Thyroid gland (tissue), 4 donors: ENCODE measurements at places on chromosomes 7 and 10.
A peak's percentile ranks its signal among the peaks of the same experiment; 100 is the strongest.

DNA sequence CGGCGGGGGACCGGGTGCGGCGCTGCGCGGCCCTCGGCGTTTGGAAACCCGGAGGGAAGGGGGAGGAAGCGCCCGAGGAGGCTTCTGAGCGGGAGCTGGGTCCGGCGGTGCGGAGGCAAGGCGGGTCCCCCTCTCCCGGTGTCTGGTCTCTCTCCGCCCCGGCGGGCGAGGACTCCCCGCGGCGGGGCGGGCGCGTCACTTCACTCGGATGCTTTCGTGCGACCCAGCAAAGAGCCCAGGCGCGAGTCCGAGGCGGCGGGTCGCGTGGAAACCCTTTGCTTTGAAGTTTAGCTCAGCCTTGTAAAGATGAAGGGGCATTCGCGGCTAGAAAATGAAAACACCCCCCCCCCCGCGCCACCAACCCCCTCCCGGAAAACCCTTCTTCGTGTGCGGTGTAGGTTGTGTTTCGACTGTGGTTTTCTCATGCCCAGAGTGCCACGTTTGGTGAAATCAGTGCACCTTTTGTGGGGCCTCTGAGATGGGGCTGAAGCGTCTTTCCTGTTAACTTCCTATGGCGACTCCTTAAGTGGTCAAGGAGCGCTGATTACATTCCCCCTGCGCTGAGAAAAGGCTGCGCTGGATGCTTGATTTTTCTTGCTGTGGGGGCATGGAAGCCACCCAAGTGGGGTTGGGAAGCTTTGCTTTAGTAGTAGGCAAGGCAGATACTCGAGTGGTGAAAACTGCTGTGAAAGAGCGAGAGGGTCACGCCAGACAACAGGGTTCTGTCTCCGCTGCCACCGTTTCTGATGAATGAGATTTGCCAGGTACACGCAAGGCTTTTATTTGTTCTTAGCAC lies 876 bp downstream of the GNAI1 start:
- H3K27ac ChIP-seq, result peak overlapping the region; percentile 96
- H3K36me3 ChIP-seq, result no peaks in the 10 kb centered on the region

GRCh38 chr7:151782598-151783448 lies 94.1 kb downstream of the PRKAG2 start:
- no peak overlapping the region for H3K4me3 ChIP-seq
- no peaks in the 10 kb centered on the region for H3K4me1 ChIP-seq
- no peaks in the 10 kb centered on the region for H3K27me3 ChIP-seq
- H3K27ac ChIP-seq, result peak overlapping the region; percentile 1
- peak; percentile 84 for DNase-seq
- H3K36me3 ChIP-seq, result no peaks in the 10 kb centered on the region

DNA sequence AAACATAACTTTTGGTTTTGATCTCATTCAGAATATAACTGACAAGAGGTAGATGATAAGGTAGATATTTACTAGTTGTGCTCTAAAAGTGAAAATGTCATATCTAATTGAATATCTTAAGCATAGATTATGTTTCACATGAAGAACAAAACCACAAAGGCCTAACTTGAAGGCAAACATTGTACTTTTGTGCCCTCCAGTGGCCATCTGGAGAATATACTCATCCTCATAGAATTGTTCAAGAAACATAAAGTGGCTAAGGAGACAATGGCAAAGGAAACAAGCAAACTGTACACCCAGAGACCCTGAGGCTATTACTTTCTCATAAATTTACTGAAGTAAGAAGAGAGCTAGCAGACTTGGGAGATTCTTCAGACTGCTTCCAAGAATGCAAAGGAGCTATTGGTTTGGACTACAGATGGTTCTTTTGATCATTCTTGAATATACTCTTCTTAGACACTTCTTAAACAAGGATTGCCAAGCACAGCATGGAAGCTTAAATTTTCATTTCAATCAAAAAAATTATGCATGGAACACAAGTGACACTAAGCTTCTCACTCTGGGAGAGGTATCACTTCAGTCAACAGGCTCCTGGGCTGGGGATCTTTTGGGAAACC lies 98.2 kb upstream of the DKK1 start:
- DNase-seq, result peak; percentile 36
- no peak overlapping the region for H3K27ac ChIP-seq
- H3K36me3 ChIP-seq, result no peaks in the 10 kb centered on the region
- H3K4me3 ChIP-seq, result no peak overlapping the region

GRCh38 chr10:90286941-90287340 lies 570.9 kb downstream of the HTR7 start:
- no peak overlapping the region for H3K4me3 ChIP-seq
- DNase-seq, result no peak
- no peak overlapping the region for H3K27ac ChIP-seq
- no peaks in the 10 kb centered on the region for H3K27me3 ChIP-seq
- H3K36me3 ChIP-seq, result no peaks in the 10 kb centered on the region

- no peak overlapping the region for H3K27ac ChIP-seq
- no peaks in the 10 kb centered on the region for H3K27me3 ChIP-seq
- no peak overlapping the region for H3K4me3 ChIP-seq
- H3K36me3 ChIP-seq, result no peaks in the 10 kb centered on the region
These were observed 113.3 kb downstream of the FANK1 start for GRCh38 chr10:126009650-126010049.

GRCh38 chr10:69837261-69837660 lies 35.6 kb downstream of the COL13A1 start:
- H3K27ac ChIP-seq, result no peak overlapping the region
- H3K36me3 ChIP-seq, result no peaks in the 10 kb centered on the region
- H3K4me3 ChIP-seq, result no peak overlapping the region
- peaks cover 6% of the 10 kb centered on the region for H3K4me1 ChIP-seq
- no peak for DNase-seq

DNA sequence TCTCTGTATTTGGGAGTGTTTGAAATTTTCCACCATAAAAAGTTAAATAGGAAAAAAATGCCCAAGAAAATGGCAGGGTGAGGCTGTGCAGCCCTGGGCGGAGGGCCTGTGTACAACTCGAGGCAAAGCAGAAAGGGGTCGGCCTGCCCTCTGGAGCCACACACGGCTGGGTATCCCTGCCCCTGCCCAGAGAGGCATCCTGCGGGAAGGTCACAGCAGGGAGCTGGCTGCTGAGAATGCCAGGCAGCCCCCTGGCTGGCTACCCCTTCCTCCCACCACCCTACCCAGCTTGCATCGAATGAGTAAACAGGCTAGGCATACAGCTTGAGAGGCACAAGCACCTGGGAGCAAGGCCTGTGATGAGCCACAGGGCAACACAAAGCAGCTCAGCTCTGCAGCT lies 46.1 kb downstream of the CAMK2B start:
- H3K36me3 ChIP-seq, result no peaks in the 10 kb centered on the region
- H3K4me1 ChIP-seq, result peaks cover 9% of the 10 kb centered on the region
- H3K27ac ChIP-seq, result no peak overlapping the region
- no peak overlapping the region for H3K4me3 ChIP-seq

DNA sequence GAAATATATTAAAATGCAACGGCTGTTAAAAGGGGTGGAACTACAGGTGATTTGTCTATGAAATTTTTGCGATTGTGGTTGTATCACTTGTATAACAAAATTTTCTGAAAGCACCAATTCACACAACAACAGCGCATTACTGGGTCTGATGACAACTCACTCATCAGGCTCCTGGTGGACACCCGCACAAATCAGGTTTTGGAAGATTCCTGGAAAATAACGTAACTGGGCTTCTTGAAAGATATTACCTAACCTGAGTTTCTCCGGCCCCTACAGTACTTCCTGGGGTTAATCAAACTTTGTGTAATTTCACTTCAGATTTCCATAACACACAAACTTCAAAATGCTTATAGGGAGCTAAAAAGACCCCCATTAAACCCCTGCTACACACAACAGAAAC lies 7.6 kb downstream of the SNX8 start:
- H3K27ac ChIP-seq, result no peak overlapping the region
- DNase-seq, result no peak
- no peaks in the 10 kb centered on the region for H3K27me3 ChIP-seq
- H3K36me3 ChIP-seq, result no peaks in the 10 kb centered on the region
- H3K4me3 ChIP-seq, result no peak overlapping the region
- no peaks in the 10 kb centered on the region for H3K4me1 ChIP-seq

- H3K4me3 ChIP-seq, result no peak overlapping the region
- no peak for DNase-seq
- no peaks in the 10 kb centered on the region for H3K27me3 ChIP-seq
- H3K27ac ChIP-seq, result no peak overlapping the region
- H3K36me3 ChIP-seq, result no peaks in the 10 kb centered on the region
These were observed 120.5 kb downstream of the CCNY start for GRCh38 chr10:35456784-35457183.

- DNase-seq, result no peak
- no peak overlapping the region for H3K4me3 ChIP-seq
- no peak overlapping the region for H3K27ac ChIP-seq
- no peaks in the 10 kb centered on the region for H3K4me1 ChIP-seq
- H3K36me3 ChIP-seq, result no peaks in the 10 kb centered on the region
- H3K27me3 ChIP-seq, result no peaks in the 10 kb centered on the region
These were observed 220.8 kb upstream of the RNF32 start for GRCh38 chr7:156419782-156420181.

- no peak overlapping the region for H3K4me3 ChIP-seq
- H3K27me3 ChIP-seq, result no peaks in the 10 kb centered on the region
- DNase-seq, result no peak
- H3K27ac ChIP-seq, result no peak overlapping the region
- H3K4me1 ChIP-seq, result no peaks in the 10 kb centered on the region
- H3K36me3 ChIP-seq, result no peaks in the 10 kb centered on the region
These were observed 13.0 kb upstream of the ADAMTS14 start for GRCh38 chr10:70659306-70659705.

GRCh38 chr7:106767078-106767477 lies 98.0 kb upstream of the PIK3CG start:
- H3K36me3 ChIP-seq, result no peaks in the 10 kb centered on the region
- H3K4me1 ChIP-seq, result peaks cover 14% of the 10 kb centered on the region
- no peak overlapping the region for H3K27ac ChIP-seq
- no peak for DNase-seq
- no peak overlapping the region for H3K4me3 ChIP-seq

- no peaks in the 10 kb centered on the region for H3K4me1 ChIP-seq
- no peak overlapping the region for H3K4me3 ChIP-seq
- H3K36me3 ChIP-seq, result peaks cover 3% of the 10 kb centered on the region
These were observed 115.6 kb downstream of the CDK6 start for GRCh38 chr7:92720604-92721350.

- no peak for DNase-seq
- no peak overlapping the region for H3K27ac ChIP-seq
- no peaks in the 10 kb centered on the region for H3K27me3 ChIP-seq
- no peaks in the 10 kb centered on the region for H3K4me1 ChIP-seq
These were observed 255.1 kb upstream of the PPP2R2D start for GRCh38 chr10:131645756-131646155.

GRCh38 chr7:13067036-13067435 lies 379.6 kb downstream of the ARL4A start:
- H3K36me3 ChIP-seq, result no peaks in the 10 kb centered on the region
- no peaks in the 10 kb centered on the region for H3K27me3 ChIP-seq
- H3K27ac ChIP-seq, result no peak overlapping the region
- no peak for DNase-seq
- H3K4me1 ChIP-seq, result no peaks in the 10 kb centered on the region

DNA sequence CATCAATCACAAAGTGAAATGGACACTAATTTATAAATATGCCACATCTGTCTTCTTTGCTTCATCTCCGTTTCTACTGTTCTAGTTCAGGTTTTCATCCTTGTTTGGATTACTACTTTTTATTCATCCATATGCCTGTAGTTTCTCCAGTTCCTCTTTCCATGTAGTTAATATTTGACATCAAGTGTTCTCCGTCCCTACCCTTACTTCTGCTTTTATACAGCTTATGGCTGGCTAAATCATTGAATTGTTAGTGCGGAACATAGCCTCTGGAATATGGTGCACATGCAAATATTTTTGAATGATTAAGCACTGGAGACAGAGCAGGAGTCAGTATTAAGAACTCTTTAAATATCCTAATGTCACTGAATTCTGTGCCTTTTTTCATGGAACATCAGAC lies 230.0 kb upstream of the PPP1R3A start:
- H3K4me3 ChIP-seq, result no peak overlapping the region
- H3K36me3 ChIP-seq, result no peaks in the 10 kb centered on the region
- H3K27ac ChIP-seq, result no peak overlapping the region
- no peaks in the 10 kb centered on the region for H3K27me3 ChIP-seq

GRCh38 chr10:4532011-4532410 lies 294.0 kb upstream of the AKR1E2 start:
- no peak overlapping the region for H3K27ac ChIP-seq
- H3K36me3 ChIP-seq, result no peaks in the 10 kb centered on the region
- no peaks in the 10 kb centered on the region for H3K27me3 ChIP-seq
- DNase-seq, result no peak

DNA sequence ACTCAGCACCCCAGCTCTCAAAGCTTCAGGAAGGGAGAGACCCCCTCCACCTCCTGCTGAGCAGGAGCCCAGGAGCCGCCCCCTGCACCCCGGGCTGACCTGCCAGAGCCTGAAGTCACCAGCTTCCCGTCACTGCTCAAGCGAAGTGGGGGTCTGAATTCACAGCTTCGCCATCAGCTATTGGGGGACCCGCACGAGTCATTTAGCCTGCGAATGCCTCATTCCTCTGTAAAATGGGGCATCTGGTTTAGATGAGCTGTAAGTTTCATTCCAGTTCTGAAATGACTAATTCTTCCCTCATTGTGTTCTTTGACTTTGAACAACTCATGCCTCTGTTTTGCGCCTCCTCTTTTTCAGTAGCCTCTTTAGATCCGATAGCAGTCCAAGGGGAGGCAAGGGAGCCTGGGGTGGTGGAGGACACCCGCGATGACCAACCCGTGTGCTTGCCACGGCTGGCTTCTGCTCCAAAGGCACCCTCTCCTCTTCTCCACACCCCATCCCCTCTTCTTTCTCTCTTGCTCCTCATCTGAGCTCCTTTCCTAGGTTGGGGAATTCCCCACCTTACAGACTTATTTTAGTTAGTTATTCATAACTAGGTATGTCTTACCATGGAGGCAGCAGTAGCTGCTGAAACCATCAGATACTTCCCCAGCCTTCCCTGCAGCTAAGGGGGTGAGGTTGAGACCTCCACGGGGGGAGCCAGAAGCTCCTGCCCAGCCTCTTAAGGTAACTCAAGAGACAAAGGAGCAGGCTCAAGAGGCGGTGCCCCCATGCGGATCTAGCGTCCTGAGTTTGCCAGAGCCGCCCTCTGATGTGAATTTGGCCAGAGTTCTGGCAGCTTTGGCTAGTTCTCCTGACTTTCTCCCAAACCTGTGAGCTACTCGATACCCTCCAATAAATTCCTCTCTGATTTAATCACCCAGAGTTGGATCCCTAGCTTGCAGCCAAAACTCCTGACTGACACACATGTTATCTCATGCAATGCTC lies 47.7 kb downstream of the RBM17 start:
- DNase-seq, result no peak
- no peak overlapping the region for H3K4me3 ChIP-seq
- H3K4me1 ChIP-seq, result no peaks in the 10 kb centered on the region
- no peaks in the 10 kb centered on the region for H3K36me3 ChIP-seq

DNA sequence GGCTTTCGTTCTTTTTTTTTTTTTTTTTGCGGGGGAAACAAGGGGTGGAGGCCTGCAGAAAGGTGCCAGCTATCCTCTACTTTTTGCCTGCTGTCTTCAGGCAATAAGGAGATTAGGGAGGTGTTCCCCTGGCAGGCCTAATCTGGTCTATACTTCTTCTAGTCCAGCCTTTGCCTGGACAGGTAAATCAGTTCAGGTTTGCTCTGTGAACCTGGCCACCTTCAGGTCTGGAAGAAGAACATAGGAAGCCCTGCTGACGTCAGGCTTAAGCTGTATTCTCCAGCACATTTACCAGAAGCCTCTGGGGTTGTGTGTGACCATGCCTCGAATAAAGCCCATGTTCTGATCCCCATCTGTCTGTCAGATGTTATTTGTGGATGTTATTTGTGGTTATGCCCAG lies 115.4 kb downstream of the SDK1 start:
- H3K27ac ChIP-seq, result no peak overlapping the region
- H3K4me3 ChIP-seq, result no peak overlapping the region
- DNase-seq, result no peak
